ENCODE measurements at places on chromosomes 4 and X.

GRCh38 chrX:106378616-106379015 lies 210.5 kb downstream of the PWWP3B start:
- DNase-seq = no peak

- DNase-seq = no peak
These were observed 1.2 kb downstream of the RAP1GDS1 start for GRCh38 chr4:98262431-98262830.

- DNase-seq = no peak
These were observed 417.4 kb downstream of the SPOCK3 start for GRCh38 chr4:166816890-166817289.

DNA sequence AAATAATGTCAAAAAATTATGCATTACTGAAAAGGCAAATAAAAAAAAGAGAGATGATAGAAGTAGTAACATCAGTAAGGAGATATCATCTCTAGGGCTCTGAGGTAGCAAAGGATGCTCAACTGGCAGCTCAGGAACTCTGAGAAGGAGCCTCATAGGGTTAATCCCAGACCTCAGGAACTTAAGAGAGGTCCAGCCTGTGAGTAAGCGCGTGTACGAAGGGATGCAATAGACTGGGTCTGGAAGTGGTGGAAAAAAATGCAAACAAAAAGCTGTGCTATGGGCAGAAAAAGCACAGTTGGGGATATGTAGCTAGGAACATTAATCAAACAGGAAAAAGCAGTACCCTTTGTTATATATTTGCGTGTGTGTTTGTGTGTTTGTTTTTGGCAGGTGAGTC lies 282.0 kb downstream of the GALNTL6 start:
- DNase-seq = no peak

GRCh38 chr4:145623831-145624230 lies 4.6 kb downstream of the MMAA start:
- no peak for DNase-seq

DNA sequence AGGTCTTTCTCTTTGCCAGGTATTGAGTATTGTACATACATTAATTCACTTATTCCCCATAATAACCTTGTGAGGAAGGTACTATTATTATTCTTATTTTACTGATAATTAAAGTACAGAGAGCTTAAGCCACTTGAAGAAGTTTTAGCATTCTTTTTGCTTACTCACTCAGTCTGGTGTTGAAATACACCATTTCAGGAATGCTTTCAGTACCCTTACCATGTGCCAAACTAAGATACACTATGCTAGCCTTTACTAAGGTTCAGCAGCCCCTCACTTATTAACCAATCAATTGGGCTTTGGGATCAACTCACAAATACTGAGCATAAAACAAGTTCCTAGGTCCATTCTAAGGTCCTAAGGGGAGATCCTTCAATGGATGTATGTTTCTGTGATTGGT lies 179.0 kb upstream of the FGF13 start:
- DNase-seq = no peak

GRCh38 chr4:912548-913279 lies 19.4 kb downstream of the GAK start:
- no peak for DNase-seq

GRCh38 chrX:7119950-7120877 lies 27.3 kb upstream of the STS start:
- DNase-seq = no peak

DNA sequence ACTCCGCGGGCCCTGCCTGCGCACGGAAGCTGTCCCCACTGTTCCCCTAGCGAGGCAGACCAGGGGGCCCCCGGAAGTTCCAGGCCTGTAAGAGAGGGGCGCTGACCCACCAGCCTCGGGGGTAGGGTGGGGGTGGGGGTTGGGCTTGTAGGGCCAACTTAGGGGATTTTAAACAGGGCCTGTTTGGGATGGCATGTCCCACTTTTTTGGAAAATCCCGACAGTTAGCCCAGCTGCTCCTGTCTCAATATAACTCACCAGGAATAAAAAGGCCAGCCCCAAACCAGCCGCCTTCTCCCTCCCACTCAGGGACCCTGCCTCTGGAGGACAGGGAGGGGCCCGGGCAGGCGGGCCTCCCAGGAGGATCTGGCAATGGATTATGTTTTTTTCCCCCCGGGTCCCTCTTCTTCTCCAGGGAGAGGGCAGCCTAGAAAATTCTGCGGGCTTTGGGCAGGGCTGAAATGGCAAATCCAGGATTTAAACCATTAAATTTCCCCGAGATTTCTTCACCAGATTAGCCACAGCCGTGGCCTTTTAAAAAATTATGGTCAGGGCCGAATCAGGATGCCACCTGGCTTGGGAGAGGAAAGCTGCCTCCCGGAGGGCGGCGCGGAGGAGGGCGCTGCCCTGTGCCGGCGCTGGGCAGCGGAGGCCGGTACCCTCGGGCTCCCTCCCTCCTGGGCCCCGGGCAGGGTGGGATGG lies 957 bp downstream of the PPP2R2C start:
- DNase-seq = no peak

DNA sequence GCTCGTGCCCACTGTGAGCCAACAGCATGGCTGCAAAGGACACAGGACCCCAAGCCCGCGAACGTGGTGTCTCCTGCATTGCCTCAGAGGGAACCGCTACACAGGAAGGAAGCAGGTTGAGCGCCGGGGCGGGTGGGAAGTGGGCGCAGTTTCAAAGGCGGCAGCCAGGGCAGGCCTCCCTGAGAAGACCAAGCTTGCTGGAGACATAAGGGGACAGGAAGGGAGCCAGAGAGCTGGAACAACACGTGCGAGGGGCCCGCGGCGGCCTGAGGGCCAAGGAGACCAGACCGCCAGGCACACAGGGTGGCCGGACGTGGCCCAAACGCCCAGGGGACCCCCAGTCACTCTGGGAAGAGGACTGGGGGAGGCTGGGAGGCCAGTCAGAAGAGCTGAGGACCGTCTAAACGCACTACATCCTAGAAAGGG lies 32.0 kb downstream of the CTBP1 start:
- peak; percentile 50 for DNase-seq

DNA sequence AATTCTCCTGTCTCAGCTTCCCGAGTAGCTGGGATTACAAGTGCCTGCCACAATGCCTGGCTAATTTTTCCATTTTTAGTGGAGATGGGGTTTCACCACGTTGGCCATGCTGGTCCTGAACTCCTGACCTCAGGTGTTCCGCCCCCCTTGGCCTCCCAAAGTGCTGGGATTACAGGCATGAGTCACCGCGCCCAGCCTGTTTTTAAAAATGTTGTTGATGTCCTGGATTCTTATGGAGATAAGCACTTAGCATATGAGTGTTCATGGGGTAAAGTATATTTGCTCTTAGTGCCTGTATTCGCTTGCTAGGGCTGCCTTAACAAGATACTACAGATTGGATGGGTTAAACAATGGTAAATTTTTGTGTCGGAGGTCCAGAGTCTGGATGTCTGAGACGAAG lies 91.7 kb downstream of the CEP44 start:
- no peak for DNase-seq
